ENCODE measurements at places on chromosomes 16 and 17.

- no peak for DNase-seq
Measured at GRCh38 chr16:24776501-24777220, 47.2 kb downstream of the TNRC6A start.

DNA sequence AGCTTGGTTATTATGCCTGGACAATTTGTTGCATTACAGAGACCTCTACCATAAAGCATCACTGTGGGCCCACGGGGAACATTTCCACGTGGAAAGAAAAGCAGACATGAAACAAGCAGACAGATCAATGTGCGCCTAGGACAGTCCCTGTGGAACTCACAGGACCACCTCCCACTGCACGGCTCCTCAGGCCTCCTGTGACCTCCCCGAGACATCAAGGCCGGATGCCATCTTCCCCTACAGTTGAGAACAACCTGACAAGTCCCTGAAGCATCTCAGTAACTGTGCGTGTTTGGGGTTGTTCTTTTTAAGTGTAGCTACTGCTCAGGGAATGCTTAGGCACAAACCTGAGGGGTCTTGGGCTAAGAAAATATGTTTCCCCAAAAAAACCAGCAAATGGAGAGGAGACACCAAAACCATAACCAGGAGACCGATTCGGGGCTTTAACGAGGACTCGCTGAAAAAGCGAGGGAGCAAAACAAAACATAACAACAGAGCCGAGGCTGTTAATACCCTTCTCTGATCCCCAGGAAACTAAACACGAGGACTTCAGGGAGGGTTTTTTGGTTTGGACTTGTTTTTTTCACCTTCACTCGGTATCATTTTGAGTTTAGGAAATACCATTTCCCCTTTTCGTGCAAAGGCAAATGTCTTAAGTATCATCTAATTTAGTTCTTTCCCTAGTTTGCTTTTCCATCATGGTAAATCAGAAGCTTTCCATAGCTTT, 87.1 kb downstream of the CYTH1 start:
- DNase-seq: no peak

DNA sequence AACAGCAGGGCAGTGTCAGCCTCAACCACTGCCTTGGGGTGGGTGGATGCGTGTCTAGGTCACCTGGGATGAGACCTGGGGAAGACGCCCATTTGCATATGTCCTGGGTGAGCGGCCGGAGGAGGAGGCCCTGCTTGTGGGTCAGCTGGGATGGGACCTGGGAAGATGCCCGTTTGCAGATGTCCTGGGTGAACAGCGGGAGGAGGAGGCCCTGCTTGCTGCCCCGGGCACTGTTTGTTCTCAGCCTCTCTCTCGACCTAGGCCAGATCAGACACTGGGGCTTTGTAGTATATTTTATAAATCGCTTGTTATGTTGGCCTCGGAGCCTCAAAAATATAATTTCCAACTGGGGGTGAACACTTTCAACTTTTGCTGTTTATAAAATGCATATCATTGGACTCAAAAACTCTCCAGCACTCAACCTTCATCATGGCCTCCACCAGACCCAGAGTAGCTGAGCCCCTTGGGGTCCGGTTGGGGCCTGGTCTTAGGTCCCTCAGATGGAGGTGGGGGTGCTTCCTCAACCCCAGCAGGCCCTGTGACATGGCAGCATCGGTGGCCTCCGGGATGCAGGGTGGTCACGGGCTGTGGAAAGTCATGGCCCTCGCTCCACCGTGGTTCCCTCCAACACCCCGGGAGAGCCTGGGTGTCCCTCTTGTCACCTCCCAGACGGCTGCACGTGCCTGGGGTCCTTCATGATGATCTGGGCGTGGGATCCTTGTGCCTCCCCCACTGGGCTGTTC, 17.3 kb downstream of the DBNDD1 start:
- no peak for DNase-seq

DNA sequence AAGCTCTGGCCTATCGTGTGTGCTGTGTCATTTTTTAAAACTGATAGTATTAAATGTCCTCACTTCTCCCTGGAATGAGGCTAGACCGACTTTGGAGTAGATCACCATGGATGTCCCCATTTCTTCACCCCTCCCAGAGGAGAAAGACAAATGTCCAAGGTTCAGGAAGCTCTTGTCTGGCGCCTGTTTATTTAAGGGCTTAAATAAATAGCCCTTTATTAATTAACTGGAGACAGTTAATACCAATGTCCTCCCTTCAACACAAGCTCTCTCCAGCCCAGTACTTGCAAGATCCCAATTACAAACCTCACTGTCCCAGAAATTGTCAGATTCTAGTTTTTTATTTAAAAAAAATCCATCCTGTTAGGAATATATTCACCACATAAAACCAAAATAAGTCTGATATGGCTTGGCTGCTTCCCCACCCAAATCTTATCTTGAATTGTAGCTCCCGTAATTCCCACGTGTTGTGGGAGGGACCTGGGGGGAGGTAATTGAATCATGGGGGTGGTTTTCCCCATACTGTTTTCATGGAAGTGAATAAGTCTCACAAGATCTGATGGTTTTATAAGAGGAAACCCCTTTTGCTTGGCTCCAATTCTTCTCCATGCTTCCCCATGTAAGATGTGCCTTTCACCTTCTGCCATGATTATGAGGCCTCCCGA, 344.4 kb downstream of the SHISA9 start:
- no peak for DNase-seq

- peak; percentile 24 for DNase-seq
Measured at GRCh38 chr16:82368041-82368440, 198.0 kb upstream of the MPHOSPH6 start.

DNA sequence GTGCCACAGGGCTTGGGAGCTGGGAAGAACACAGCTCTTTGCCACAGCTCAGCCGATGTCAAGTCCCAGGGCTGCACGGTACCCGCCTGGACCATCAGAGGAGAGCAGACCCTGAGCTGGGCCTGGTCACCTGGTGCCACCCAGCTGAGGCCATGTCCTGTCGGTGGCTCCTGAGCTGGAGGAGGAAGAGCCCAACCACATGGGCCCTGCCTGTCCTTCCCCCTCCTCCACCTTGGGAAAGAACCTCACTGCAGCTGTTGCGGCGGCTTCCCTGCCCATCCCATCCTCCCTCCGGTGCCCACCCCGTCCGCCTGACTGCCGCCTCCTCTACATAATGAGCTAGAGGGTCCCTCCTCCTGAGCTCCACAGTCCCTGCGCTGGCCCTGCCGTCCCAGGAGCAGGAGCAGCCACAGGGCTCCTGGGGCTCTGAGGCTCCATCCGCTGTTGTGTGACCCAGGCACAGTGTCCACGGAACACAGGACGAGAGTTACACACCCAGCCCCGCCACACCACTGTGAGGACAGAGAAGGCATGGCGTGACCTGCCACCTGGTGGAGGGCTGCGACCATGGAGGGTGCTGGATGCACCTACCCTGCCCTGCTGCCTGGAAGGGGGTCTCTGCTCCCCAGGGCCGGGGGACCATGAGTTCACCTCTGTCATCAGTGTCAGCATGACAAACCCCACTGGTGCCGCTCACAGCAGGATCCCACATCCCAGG, 21.4 kb upstream of the CHMP6 start:
- peak; percentile 32 for DNase-seq

- no peak for DNase-seq
Measured at GRCh38 chr17:78986048-78986648, 6.4 kb upstream of the LGALS3BP start.

GRCh38 chr17:7840441-7840840, 6.4 kb downstream of the KDM6B start:
- no peak for DNase-seq

GRCh38 chr16:22670551-22671041, 143.4 kb upstream of the HS3ST2 start:
- peak; percentile 52 for DNase-seq

- peak; percentile 98 for DNase-seq
Measured at GRCh38 chr16:30740364-30741251, 7.6 kb upstream of the PHKG2 start.

GRCh38 chr17:76160896-76161528, 20.0 kb upstream of the FOXJ1 start:
- no peak for DNase-seq

- no peak for DNase-seq
Measured at GRCh38 chr16:57949595-57950238, 21.2 kb downstream of the CNGB1 start.

- DNase-seq: no peak
Measured at GRCh38 chr17:9003355-9004131, 17.8 kb upstream of the NTN1 start.

DNA sequence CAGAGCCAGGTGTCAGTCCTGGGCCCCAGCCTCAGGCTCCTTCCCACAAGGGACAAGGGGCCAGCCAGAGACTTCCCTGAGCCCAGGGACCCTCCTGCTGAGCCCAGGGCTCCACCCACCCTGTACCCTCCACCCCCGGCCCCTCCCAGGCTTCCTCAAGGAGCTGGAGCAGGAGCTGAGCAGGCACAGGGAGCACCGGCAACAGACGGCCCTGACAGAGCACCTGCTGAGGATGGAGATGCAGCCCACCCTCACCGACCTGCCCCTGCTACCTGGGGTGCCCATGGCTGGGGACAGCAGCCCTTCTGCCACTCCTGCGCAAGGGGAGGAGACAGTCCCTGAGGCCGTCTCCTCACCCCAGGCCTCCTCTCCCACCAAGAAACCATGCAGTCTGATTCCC, 4.5 kb downstream of the SCRN2 start:
- no peak for DNase-seq

GRCh38 chr16:57802341-57803133, at the start of gene KIFC3:
Gene KIFC3, minus strand, starts transcription at chr16:57802491. Its CDS starts 4,248 bp downstream, at chr16:57798243.
- peak; percentile 86 for DNase-seq

DNA sequence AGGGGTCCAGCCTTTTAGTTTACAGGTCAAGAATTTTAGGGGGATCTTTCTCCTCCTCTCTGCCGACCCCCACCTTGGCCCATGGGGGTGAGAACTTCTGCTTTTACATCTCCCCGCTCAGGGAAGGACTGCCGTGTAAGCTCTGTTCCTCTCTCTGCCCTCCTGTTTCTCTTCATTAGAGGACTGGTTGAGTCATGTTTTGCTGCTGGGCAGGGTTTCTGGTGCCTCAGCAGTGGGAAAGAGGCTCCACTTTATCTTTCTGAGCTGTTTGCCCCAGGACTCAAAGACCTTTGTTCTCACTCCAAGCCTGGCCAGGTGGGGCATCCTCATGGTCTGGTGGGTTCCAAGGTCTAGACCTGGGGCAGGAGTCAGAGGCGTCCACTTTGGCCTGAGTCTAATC, 93.0 kb downstream of the UTP18 start:
- no peak for DNase-seq

DNA sequence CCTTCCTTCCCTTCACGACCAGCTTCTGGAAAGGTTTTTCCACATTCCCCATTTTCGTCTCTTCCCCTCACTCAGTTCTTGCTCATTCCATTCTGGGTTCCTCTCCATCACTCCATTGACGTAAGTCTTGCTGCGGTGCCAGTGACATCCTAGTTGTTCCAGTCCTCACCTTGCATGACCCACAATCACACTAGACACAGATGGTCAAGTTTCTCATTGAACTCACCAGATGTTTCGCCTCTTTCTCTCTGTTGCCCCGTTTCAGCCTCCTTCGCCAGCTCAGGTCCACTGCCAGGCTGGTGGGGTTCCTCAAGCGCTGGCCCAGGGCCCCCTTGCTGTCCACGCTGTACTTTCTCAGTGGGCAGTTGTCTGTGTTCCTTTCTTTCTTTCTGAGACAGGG, 43.4 kb downstream of the CCDC42 start:
- no peak for DNase-seq

- DNase-seq: peak; percentile 94
Measured at GRCh38 chr16:72848759-72849664, 198.9 kb downstream of the ZFHX3 start.

DNA sequence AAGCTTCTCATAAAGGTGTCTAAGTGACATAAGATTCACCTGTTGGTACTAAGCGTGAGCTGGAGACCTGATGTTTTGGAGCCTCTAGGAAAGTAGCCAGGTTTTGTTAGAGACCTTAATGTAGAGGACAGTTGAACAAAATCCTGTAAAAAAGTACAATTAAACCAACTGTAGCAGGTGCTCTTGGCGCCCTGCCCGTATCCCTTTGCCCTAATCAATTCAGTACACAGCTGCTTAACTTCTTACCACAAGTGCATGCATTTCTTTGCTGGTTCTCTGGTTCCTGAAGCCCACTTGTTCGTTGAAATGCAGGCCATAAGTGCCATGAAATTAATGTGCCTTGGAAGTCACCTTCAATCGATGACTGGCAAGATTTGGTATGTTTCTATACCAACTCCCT, 24.4 kb downstream of the GLP2R start:
- DNase-seq: no peak

GRCh38 chr16:46427340-46428107, 193.7 kb downstream of the SHCBP1 start:
- DNase-seq: no peak

DNA sequence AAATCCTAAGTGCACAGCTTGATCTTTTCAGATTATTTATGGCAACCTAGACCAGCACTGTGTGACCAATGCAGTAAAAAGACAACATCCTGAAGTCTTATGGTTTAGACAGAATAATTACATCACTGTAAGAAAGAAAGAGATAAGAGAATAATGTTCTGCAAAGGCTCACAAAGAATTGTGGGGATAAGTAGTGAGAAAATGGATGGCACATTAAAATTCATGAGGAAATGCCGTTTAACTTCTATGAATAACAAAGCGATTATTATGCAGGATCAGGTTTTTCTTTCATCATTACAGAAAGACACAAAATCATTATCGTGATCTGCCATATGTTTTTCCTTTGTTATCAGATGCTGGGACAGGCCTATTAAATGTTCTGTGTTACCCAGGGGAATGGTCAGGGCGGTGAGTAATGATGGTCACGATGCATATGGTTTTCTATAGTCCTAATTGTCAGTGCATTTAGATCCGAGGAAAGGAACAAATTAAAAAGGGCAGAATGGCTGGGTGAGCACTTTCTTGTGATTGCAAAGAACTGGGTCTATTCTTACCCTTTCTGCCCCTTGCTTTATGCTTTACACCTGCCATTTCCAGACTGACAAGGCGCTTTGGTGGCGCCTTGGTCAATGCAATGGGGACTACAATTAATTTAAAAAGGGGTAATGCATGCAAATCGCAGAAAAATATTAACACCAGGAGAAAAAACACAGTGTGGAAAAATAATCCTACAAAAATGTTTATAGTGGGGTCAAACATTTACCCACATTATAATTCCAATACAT, 18.1 kb upstream of the DHX40 start:
- DNase-seq: no peak

All from Calu3 (cell line).